Activated naive CD8-positive, alpha-beta T cell treated with anti-CD3 and anti-CD28 coated beads, Interleukin-2, amount 10 ng/mL, durations not matched to agents 7 days and 5 days (primary cell): ENCODE measurements at places on chromosomes 16 and 17. TPM values are rescaled to one million over a fixed set of nuclear protein-coding genes. Genes with fewer than 3 reads are reported as not detected.
A peak's percentile ranks its signal among the peaks of the same experiment; 100 is the strongest.

Gene RAB11FIP4
- 38.5 TPM for total RNA-seq

Gene MAF
- 8.8 TPM for total RNA-seq

Gene CCL1
- not detected for total RNA-seq

Gene TMC7
- total RNA-seq, result not detected

GRCh38 chr16:878072-878784, 77.7 kb upstream of the GNG13 start:
- DNase-seq, result no peak
- H3K4me3 ChIP-seq, result no peak overlapping the region
- H3K4me1 ChIP-seq, result peaks cover 2% of the 10 kb centered on the region
- H3K27ac ChIP-seq, result no peak overlapping the region

DNA sequence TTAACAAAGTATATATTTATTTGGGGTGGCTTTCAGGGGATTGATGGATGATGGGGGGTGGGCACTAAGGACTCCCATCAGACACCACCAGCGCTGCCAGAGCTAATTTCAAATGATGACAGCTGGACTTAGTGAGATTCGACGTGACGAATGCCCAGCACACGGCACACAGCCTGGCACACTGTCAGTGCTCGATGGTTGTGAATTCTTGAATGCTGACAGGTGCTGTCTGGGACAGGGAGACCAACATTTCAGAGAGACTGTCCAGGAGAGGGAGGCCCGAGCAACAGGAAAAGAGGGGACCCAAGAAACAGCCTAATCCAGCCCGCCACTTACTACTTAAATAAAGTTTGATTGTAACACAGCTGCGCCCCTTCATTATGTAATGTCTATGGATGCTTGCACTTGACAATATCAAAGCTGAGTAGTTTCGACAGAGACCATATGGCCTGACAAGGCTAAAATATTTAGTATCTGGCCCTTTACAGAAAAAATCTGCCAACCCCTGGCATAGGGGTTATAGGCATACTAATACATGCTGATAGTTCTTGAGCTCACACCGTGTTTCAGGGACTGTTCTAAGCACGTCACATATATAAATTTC, 6.2 kb upstream of the MPRIP start:
- H3K4me1 ChIP-seq, result peaks cover under 1% of the 10 kb centered on the region
- no peaks in the 10 kb centered on the region for H3K36me3 ChIP-seq
- H3K27me3 ChIP-seq, result no peaks in the 10 kb centered on the region

DNA sequence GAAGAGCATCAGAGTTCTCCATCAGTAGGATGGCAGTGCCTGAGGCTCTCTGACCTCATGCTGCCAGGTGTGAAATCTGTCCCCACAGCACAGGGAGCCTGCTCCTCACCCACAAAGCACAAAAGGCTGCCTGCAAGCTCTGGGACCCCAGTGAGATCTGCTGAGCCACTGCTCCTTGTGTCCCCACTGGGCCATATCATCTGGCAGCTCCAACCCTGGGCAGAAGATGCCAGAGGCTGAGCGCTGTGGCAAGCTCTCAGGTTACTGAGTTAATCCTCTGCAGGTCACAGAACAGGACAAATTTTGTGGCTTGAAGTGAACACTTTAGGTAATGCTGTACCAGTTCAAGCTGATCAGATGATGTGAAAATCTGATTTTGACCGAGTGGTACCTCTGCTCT, 26.7 kb upstream of the ERN1 start:
- no peak overlapping the region for H3K27ac ChIP-seq
- no peak overlapping the region for H3K4me3 ChIP-seq
- DNase-seq, result no peak
- no peaks in the 10 kb centered on the region for H3K27me3 ChIP-seq
- H3K36me3 ChIP-seq, result peaks cover 8% of the 10 kb centered on the region
- no peaks in the 10 kb centered on the region for H3K4me1 ChIP-seq

GRCh38 chr16:4847774-4848587, 700 bp downstream of the UBN1 start:
- peaks cover 47% of the 10 kb centered on the region for H3K4me1 ChIP-seq
- no peaks in the 10 kb centered on the region for H3K27me3 ChIP-seq
- H3K36me3 ChIP-seq, result peaks cover 14% of the 10 kb centered on the region
- no peak for DNase-seq

- no peaks in the 10 kb centered on the region for H3K36me3 ChIP-seq
- no peak overlapping the region for H3K27ac ChIP-seq
- peaks cover 21% of the 10 kb centered on the region for H3K27me3 ChIP-seq
- H3K4me1 ChIP-seq, result peaks cover 4% of the 10 kb centered on the region
- DNase-seq, result no peak
- H3K4me3 ChIP-seq, result no peak overlapping the region
These were observed 12.5 kb upstream of the GINS3 start for GRCh38 chr16:58379736-58380135.

DNA sequence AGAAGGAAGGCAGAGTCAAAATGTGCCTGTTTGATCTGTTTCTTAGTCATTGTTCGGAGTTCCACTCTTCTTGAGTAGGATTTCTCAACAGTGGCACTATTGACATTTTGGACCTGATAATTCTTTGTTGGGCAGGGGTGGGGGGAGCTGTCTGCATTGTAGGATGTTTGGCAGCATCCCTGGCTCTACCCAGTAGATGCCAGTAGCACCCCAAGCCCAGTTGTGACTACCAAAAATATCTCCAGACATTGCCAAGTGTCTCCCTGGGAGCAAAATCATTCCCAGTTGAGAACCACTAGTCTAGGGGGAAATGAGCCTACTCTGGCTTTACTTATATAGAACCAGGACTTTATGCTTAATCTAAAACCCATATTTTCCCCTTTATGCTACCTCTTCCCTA, 1.1 kb upstream of the GFOD2 start:
- peaks cover 35% of the 10 kb centered on the region for H3K4me1 ChIP-seq
- peaks cover 1% of the 10 kb centered on the region for H3K36me3 ChIP-seq
- peak overlapping the region; percentile 97 for H3K27ac ChIP-seq
- peak overlapping the region; percentile 94 for H3K4me3 ChIP-seq
